ENCODE measurements at places on chromosomes 1 and 21.

DNA sequence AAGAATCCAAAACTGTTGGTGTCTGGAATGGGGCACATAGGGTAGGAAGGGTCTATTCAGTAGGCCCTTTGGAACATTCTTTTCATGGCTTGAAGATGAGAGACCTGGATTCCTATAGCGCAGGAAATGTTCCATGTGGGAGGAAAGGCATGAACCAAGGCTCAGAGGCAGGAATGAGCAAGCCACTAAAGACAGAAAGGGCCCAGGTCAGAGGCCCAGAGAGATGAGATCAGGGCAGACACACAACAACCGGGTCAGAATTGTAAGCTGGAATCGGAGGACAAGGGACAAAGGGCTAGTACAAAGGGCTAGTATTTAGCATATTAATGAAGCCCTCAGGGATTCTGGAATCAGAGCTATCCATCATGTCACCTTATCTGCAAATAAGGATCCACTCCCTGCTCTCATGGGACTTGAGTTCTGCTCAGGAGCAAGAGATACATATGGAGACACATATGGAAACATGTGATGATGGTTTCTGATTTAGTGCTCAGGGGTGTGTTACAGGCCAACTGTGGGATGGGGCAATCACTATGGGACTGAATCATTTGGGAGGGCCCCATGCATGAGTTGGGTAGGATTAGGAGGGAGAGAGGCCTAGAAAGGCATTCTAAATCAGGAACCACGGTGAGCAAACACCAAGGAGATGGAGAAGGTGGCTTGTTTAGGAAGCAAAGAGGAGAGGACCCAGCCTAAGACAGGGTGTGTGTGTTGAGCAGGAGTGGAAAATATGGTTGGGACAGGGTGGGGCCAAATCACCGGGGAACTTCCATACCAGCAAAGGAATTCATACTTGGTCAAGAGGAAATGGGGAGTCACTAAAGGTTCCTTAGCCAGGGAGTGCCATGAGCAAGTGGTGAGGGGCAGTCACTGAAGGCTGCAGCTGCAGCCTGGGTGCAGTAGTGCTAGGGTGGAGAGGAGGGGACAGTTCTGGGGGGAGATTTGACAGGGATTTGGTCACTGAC, 8.6 kb downstream of the NECTIN4 start:
- DNase-seq: no peak

- no peak for DNase-seq
These were observed 2.9 kb downstream of the MXRA8 start for GRCh38 chr1:1355416-1355815.

- no peak for DNase-seq
These were observed 1583.3 kb downstream of the MRPL39 start for GRCh38 chr21:24023936-24024335.

DNA sequence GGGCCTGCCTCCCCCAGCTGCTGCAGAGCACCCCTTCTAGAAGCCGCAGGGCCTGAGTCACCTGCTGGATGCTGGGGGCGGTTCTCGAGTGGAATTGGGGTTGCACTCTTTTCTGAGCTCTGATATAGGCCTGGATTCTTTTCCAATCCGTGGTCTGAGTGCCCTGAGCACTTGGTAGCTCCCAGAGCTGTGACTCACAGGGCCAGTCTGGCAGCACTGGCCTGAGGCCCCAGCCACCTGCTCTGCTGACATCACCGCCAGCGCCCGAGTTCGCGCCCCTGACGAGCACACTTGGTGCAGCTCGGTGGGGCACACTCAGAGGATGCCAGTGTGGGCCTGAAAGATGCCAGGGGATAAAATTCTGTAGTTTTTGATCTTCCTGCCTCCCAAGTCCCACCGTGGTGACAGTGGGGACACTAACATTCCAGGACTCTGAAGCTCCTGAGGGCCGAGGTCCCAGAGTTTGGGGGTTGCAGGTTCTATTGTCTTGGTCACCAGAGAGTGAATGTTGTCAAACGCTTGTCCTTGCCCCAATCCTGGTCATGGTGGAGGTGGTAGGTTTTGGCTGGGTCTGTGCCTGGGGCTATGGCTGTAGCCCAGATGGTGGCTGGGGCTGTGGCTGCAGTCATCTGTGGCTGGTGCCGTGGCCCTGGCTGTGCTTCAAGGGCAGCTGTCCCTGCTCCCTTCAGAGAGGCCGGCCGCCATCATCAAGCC, 74.6 kb downstream of the OBSCN start:
- no peak for DNase-seq

- DNase-seq: no peak
These were observed 71.7 kb upstream of the WDR26 start for GRCh38 chr1:224506141-224506814.

- DNase-seq: no peak
These were observed 88.9 kb downstream of the PROX1 start for GRCh38 chr1:214076708-214077065.

DNA sequence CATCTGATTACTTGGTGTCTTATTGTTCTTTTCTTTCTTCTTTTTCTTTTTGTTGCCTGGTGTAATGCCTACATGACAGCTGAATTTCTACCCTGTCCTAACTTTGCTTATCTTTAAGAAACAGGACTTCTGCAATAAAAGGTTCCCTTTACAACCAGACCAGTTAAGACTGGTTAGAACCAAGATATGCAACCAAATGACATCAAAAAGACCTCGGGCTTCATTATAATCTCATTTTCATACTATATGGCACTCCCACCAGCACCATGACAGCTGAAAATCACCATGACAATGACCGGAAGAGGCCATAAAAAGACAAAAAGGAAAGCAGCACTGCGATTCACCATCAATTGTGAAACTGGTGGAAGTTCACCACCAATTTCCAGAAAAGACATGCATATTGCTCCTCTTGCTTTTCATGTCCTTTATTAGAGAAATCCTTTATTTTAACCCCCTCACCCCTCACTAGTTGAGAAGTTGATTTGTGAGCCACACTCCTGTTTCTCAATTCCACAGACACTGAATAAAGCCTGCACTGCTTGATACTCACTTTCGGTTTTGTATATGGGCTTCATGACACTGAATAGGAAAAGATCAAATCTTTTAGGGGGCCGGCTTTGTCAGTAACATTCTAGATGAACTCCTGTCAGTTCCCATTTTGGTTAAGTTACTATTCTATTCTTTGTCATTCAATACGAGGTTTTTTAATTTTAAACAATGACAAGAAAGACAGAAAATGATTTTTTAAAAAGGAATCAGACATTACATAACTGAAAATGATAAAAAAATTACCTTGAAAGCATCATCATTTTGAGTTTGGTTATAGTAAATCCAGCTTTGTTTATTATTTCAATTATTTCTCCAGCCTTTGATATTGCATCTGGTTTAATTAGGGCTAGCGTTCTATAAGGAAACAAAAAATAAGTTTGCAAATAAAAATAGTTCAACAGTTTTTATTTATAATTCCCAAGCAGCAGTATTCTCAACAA, 58.1 kb downstream of the NME7 start:
- peak; percentile 5 for DNase-seq

- no peak for DNase-seq
These were observed 65.7 kb downstream of the NENF start for GRCh38 chr1:212498283-212499040.

DNA sequence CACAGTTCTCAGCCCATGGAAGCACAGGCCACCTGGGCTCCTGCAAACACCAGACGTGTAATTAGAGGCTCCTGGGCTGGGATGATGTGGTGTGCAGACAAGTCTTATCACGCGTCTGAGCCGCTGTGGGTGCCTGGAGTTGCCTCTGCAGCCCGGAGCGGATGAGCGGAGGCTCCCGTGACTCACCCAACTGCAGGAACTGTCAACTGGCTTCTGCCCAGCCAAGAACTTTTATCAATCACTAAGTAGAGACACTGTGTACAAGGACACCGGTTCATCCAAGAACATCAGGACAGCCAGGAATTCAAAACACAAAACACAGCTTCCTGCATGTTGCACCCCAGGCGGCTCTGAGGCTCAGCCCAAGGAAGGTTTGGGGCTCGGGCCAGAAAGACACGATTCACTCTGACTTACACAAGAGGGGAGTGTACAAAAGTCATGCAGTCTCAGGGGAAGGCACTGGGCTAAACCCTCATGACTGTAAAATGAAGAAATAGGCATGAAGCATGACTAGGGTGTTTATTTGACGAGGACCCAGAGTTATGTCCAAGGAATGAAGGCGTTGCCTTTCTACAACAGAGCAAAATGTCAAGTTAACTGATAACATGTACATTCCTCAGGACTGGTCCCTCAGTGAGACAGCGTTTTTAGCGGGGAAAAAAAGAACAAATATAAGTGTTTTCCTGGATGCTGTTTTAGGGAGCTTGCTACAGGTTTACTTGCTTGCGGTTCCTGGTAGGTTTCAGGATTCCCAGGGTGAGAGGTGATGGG, 21.1 kb downstream of the ERRFI1 start:
- DNase-seq: no peak

GRCh38 chr1:8165595-8166360, 139.7 kb upstream of the ERRFI1 start:
- DNase-seq: no peak

DNA sequence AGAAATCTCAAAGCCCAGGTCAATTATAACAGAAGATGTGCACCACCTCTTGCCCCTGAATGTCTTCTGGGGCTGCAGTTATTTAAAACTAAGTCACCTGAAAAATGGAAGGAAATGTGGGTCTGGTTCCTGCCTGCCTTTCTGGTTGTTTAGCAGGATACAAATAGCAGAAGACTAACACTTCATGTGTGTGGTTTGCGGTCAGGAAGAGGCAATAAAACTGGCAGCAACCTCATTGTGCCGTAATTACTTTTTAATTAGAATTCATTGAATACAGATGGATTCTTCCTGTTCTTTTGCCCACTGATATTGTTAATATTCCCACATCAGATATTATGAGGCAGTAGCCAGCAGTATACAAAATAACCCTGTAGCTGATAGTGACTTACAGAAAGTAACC, 345.7 kb downstream of the ZNF326 start:
- DNase-seq: no peak

- no peak for DNase-seq
These were observed 102.9 kb downstream of the PTPRC start for GRCh38 chr1:198741744-198742143.

GRCh38 chr1:64686828-64687724, 57.8 kb upstream of the RAVER2 start:
- DNase-seq: peak; percentile 49

GRCh38 chr1:218461351-218461750, 116.2 kb downstream of the TGFB2 start:
- no peak for DNase-seq

DNA sequence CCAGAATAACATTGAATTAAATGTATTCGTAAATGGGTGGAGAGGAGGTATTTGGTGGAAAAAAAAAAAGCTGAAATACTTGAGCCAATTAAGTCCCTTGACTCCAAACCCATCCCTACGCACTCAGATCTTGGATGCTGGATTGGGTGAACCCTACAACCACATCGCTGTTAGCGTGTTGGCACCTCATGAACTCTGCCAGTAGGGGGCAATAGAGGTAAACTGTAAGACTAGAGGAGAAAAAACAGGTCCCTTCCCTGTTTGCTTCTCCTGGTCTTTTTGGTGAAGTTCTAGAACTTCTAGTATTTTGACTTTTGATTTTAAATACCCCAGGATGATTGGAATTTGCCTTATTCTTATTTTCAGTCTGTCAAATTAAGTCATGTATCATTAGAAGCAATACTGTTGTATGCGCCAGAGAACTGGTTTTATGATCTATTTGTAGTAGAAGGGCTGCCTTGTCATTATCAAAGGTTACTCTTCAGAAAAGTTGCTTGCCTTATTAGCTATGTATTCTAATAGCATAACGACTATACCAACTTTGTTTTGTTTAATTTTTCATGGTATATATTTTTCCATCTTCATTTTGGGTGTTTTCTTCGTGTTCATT, 1.9 kb upstream of the OR13G1 start:
- peak; percentile 33 for DNase-seq

- no peak for DNase-seq
These were observed 156.0 kb upstream of the BACE2 start for GRCh38 chr21:41011951-41012366.

- DNase-seq: no peak
These were observed 486.9 kb upstream of the USP24 start for GRCh38 chr1:55702064-55702463.

DNA sequence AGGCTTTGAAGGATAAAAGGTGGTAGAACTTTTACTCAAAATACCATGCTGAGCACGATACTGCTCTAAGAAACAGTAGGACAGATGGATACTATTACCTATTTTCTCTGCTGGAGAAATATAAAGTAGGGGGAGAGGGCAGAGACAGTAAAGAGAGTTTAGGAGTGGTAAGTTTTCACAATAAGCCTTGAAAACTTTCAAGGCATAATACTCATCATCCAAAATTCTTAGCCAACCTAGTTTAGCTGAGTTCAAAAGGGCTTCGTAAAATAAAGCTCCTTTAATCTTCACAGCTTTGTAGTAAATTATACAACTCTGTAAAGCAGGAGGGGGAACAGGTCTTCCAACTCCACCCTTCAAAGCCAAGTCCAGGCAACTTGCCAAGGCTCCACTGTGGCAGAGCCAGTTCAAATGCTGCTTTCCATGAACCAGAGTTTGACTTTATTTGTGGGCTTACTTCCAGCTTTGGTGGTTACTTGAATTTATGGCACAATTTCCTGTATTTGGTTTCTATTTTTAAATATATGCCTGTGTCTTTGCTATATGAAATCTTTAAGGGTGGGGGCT, 15.5 kb downstream of the TEX38 start:
- no peak for DNase-seq

DNA sequence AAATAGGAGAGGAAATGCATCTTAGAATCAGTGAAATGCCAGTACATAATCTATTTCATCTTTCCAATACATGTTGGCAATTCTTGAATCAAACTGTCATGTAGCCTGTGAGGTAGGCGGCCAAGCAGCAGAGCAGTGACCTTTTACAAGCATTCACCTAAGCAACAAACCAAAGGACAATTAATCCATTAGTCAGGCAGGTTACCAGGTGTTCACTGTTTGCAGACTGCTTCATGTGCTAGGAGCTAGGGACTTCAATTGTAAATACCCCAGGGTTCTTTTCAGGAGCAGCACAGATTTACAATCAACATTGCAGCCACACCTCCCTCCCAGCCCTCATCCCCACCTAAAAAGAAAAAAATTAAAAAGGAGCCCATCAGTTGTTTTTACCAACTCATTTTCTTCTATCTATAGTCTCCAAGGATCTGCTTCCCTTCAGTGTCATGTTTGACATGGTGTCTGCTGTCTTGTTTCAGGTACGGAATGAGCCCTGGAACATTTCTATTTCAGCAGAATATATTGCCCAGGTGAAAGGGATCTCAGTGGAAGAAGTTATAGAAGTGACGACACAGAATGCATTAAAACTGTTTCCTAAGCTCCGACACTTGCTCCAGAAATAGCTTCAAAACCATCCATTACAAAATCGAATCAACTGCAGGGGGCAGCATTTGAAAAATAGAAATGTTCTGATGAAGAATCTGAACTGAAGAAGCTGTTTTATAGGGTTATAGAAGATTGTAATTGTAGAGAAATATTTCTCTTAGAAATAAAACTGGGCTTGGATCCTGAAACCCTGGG, 23.0 kb downstream of the TATDN3 start:
- DNase-seq: peak; percentile 26

- no peak for DNase-seq
These were observed 25.5 kb downstream of the CDC14A start for GRCh38 chr1:100377590-100378361.

GRCh38 chr1:63319046-63320021, 3.0 kb upstream of the FOXD3 start:
- DNase-seq: no peak

GRCh38 chr1:36322041-36322785, 1.2 kb downstream of the EVA1B start:
- DNase-seq: no peak
